ENCODE measurements at places on chromosomes 4 and X.

DNA sequence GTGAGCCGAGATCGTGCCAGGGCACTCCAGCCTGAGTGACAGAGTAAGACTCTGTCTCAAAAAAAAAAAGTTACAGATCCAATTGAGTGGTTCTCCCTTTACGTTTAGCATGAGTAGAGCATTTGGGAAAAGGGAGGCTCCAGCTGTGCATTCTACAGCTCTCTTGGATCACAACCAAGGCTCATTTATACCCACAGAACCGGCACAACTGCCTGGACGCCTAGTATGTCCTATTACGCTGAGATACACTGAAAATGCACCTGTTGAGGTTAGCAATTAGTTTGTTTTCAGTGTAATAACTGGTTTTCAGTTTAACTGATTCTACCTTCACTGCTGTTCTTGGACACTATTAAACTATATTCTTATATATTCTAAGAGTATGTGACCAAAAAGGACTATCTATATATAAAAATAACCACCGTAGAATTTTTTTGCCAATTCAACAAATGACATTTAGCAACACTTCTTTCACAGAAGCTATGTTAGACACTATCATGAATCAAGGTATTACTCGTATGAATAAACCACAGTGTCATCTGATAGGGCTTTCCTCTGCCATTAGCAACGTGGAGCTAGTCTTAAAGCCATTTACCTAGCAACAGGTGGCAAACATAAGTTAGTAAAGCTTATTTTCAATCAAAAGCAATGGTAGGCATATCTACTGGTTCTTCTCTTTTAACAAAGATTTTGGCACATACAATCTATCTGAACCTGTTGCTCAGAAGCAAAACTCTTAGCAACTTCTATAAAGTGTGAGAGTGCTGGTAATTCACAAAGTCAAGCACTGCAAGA lies 3.6 kb downstream of the OTUD4 start:
- no peak for DNase-seq

- no peak for DNase-seq
Measured at GRCh38 chr4:140059159-140059558, 94.8 kb downstream of the MAML3 start.

- no peak for DNase-seq
Measured at GRCh38 chrX:10395179-10395578, 225.2 kb downstream of the MID1 start.

DNA sequence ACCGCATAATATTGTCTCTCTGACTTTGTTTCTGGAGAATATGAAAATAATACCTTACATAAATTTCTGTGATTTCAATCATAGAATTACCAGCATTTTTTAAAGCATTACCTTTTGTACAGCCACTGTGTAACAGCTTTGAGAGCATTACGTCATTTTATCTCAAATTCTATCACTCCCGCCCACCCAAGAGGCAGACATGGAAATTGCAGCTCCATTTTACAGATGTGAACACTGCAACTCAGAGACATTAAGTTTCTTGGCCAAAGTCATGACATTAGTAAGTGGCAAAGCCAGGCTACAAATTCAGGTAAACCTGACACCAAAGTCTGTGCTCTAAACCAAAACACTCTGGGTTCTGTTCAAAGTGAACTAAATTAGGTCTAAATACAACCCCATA lies 33.6 kb upstream of the KDR start:
- DNase-seq, result no peak

DNA sequence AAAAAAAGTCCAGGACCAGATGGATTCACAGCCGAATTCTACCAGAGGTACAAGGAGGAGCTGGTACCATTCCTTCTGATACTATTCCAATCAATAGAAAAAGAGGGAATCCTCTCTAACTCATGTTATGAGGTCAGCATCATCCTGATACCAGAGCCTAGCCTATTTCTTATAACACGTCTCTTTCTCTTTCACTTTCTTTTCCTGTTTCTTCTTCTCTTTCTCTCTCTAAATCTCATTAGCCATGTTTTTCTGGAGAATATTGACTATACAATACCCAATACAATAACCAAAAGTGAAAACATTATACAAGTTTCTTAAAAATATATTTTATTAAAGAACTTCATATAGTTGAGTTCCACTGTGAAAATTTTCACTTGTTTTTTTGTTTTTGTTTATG lies 1154.9 kb upstream of the PCDH7 start:
- no peak for DNase-seq

DNA sequence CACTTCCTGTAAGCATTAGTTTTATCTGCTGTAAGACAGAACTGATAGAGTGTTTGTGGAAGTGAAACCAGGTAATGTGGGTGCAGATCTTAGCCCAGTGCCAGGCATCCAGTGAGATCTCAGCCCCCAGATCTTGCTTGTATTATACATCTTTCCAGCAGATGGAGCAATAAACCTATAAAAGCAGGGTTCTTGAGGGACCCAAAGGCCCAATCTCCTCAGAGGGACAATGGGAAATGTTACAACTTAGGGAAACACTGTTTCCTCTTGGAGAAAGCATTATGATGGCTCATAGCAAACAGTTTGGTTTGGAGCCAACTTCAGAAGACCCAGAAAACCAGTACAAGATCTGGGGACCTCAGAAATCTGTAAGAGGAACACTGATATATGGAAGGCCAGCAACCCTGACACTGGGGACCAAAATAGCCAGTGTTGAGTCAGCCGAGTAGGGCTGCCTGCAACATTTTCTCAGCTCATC lies 206.3 kb downstream of the SLC7A11 start:
- no peak for DNase-seq

DNA sequence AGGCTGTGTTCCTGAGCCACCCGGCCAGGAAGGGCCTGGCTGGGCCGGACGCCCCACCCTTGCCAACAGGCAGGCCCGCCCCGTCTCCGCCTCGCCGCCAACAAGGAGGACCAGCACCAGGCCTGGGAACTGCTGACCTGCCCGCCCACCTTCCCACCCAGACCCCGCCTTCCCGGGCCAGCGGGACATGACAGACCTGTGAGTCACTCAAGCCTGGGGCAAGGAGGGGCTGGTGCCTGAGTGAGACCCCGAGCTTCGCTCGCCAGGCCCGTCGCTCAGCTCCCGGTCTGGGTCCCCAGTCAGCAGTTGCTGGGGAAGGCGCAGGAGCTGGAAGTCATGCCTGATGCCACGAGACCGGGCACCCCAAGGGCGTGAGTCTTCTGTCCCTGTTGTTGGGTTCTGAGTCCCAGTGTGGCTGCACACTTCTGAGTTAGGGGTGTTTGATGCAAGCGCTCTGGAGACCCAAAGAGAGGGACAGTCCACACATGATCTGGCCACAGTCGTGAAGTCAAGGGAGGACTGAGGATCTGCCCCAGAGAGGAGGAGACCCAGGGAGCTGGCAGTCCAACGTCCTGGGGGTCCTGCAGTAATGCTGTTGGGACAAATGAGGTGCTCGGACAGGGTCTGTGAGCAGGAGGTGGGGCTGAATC lies at the start of gene DNASE1L1:
DNASE1L1 (minus strand) TSS at position 33 of the 650 bp plus-strand sequence. CDS start 3,686 bp downstream, outside the sequence.
- peak; percentile 44 for DNase-seq

DNA sequence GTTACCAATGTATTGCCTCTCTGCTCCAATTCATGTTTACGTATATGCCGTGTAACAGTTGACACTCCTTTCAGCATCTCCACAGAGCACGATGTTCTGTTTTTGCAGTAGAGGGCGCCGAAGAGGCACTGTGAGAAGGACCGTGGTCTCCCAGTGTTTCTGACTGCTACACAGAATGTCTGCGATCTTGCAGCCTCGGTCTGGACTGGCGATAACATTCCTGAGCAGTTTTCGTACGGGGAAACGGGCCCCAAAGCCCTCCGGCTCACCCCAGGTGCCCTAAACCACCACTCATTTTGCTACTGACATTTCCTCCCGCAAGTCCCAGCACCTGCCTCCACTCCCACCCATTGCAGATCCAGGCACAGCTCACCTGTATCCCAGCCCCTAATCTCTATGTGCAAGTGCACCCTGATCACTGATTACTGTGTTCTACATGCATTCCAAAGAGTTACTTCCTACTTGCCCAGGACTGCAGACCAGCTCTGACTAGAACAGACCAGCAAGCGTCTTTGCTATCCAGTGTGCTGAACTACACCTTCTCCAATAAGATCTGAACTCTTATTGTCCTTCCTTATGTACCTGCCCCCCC lies 12.4 kb upstream of the NFXL1 start:
- DNase-seq, result peak; percentile 59

- DNase-seq, result no peak
Measured at GRCh38 chr4:40333921-40334352, 1.2 kb upstream of the CHRNA9 start.

DNA sequence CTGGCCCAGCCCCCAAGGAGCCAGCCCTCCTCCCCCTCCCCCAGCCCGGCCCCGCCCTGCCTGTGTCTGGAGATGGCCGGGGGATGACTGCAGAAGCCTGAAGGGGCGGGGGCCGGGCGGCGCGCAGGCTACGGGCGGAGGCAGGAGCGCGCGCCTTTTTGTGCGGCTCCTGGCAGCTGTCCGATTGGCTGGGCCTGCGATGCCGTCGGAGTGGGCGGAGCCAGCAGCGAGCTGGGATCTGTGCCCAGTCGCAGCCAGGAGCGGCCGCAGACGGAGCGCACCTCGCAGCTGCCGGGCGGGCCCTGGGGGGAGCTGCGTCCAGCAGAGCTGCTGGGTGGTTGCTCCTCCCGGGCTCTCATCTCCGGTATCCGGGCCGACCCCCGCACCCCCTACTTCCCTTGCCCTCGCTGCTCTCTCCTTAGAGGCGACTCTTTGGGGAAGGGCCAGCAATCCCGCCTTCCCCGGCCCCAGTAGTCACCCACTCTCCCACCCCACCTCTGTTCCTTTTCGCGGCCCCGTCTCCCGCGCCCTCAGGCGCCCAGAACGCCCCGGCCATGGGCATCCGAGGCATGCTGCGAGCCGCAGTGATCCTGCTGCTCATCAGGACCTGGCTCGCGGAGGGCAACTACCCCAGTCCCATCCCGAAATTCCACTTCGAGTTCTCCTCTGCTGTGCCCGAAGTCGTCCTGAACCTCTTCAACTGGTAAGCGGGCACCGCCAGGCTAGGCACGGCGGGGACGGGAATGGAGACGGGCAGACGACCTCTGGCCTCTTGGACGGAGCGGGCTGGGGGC lies at the start of gene GABRQ:
GABRQ (plus strand) TSS at position 247 of the 794 bp plus-strand sequence; CDS start at position 555, 308 bp downstream.
- no peak for DNase-seq

DNA sequence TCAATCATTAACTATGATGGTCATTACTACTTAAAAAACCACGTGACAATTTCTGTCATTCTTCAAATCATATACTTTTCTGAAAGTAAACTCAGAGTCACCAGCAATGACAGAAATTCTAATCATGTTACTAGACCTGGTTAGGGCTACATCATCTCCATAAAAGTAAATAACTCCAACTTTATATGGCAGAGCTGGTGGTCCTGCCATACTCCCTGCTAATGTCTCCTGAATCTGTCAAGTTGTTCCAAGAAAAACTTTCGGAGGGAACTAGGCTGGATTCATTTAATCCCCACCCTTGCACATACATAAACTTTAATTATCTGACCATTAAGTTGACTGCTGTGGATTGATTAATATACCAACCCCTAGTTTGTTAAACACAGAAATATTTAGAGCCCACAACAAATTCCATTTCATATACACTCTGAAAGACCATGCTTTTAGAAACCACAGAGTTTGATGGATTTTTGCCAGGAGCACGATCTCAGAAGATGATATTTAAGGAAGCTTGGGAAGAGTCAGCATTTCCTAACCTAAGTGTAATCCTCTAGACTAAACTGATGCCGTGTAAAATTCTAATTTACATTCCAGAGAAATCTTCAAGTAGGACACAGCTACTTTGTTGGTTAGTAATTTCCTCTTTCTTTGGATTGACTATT lies 577.0 kb downstream of the FAT4 start:
- no peak for DNase-seq

DNA sequence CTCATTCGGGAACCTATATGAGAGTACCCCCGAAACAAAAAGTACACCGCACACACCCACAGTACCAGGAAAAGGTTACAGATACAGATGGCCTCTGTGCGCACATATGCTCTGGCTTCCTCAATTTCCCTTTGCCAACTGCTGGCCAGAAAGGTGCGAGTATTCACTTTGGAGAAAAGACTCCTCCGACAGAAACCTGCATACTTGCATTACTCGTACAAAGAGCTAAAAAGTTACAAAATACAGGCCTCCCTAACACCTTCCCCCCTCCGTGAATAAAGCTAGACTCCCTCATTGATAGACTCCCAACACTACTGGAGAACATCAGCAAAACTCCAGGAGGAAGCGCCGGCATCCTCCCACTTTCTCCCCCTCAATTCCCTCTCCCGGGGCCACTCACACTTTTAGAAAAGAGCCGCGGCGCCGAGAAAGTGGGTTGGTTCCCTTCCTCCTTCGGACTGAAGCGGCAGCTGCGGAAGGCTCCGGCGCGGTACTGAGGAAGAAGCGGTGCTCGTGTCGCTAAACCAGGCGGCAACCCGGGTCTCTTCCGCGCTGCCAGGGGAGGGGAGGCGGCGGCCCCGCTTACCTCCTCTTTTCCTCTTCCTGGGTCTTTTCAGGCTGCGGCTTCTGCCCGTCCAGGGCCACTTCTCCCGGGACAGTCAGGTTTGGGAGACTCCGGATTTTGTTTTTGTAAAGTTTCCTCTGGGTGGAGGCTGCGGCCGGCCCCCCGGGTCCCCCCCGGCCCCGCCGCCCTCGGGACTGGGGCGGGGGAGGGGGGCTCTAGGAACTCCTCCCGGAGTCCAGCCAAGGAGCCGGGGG lies 1.1 kb downstream of the FBXW7 start:
- DNase-seq, result peak; percentile 72

GRCh38 chr4:6420972-6421371 lies 51.4 kb downstream of the PPP2R2C start:
- DNase-seq, result no peak

GRCh38 chr4:86678796-86679195 lies 84.7 kb downstream of the PTPN13 start:
- DNase-seq, result no peak

DNA sequence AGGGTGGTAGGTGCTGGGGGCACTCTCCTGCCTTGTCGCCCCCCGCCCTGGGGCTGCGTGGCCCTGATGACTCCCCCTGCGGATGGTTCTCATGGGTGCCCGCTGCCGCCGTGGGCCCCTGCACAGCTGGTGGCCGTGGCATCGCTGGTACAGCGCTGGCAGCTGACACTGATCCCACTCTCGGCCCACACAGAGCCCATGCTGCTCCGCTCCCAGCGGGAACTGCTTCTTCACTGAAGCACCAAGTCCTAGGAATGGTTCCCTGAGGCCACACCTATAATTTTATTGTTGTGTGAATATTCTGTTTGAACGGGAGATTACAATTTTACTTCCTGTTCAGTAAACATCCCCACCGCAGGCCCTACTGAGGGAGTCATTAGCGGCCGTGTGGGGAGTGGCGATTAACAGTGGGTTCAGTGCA lies 138.6 kb upstream of the NKX1-1 start:
- peak; percentile 60 for DNase-seq

DNA sequence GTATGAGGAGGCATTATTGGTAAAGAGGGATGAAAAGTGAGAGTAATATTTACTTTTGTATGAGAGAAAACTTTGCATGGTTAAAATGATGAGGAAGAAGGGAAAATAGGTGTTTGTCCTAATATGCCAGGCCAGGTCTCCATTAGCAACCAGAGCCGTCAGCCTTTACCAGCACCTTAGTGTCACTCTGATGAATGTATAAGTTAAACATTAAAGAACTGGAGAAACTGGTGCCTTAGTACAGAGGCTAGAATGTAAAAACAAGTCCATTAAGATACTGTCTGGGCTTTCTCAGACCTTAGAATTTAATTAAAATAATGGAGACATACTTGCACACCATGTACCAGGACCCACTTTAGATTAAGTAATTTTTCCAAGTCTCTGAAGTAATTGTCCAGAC lies 222.3 kb downstream of the FAM47A start:
- no peak for DNase-seq

All from CD4-positive, alpha-beta T cell treated with Interleukin-17A for 4 hours (primary cell).